A549 treated with Mapracorat at 1 μM for 4 hours (cell line): ENCODE measurements at places on chromosomes 7 and 10. TPM values are rescaled to one million over a fixed set of nuclear protein-coding genes. Genes with fewer than 3 reads are reported as not detected.

Gene ATRNL1
- 0.14 to 0.58 TPM (median 0.29 TPM) in 5 replicates for total RNA-seq

Gene ADRA2A
- total RNA-seq, result 0.07 to 0.14 TPM (median 0.08 TPM) in 4 of 5 replicates, not detected in the other

Gene EEPD1
- 56.9 to 62.1 TPM (median 59.8 TPM) in 5 replicates for total RNA-seq

Gene C7orf33
- not detected in 5 replicates for total RNA-seq

Gene CAMK1D
- 6.7 to 9.4 TPM (median 8.8 TPM) in 5 replicates for total RNA-seq

Gene TFR2
- 1.7 to 3.0 TPM (median 2.7 TPM) in 5 replicates for total RNA-seq

Gene DGKI
- 0.22 to 0.63 TPM (median 0.39 TPM) in 5 replicates for total RNA-seq

Gene ETV1
- total RNA-seq, result 1.9 to 3.0 TPM (median 2.7 TPM) in 5 replicates

Gene OIT3
- total RNA-seq, result 0.11 TPM in 1 of 5 replicates, not detected in the others

Gene NUTM2B
- total RNA-seq, result 0.29 to 0.53 TPM (median 0.34 TPM) in 5 replicates

Gene ATOH7
- 0.12 to 0.27 TPM (median 0.17 TPM) in 4 of 5 replicates, not detected in the other for total RNA-seq

Gene VENTX
- total RNA-seq, result not detected in 5 replicates

Gene VPS37D
- 3.3 to 6.4 TPM (median 5.5 TPM) in 5 replicates for total RNA-seq

Gene TMEM176B
- 0.15 to 0.23 TPM (median 0.19 TPM) in 3 of 5 replicates, not detected in the others for total RNA-seq

Gene CH25H
- total RNA-seq, result 0.12 to 0.36 TPM (median 0.32 TPM) in 5 replicates

Gene BHLHA15
- 0.21 to 0.71 TPM (median 0.43 TPM) in 5 replicates for total RNA-seq

Gene KIAA1549
- total RNA-seq, result 4.7 to 6.7 TPM (median 5.8 TPM) in 5 replicates

Gene SPOCK2
- 0.29 to 0.69 TPM (median 0.45 TPM) in 5 replicates for total RNA-seq

Gene KAZALD1
- total RNA-seq, result 2.0 to 3.0 TPM (median 2.8 TPM) in 5 replicates

Gene CALHM3
- 0.17 to 0.53 TPM (median 0.30 TPM) in 5 replicates for total RNA-seq

Gene ADGRA1
- 0.05 to 0.40 TPM (median 0.14 TPM) in 5 replicates for total RNA-seq

Gene NODAL
- total RNA-seq, result not detected in 5 replicates

Gene CNNM2
- total RNA-seq, result 3.3 to 5.6 TPM (median 4.5 TPM) in 5 replicates

Gene PTPRN2
- 0.72 to 1.5 TPM (median 1.0 TPM) in 5 replicates for total RNA-seq

Gene TCF7L2
- 16.8 to 20.9 TPM (median 17.5 TPM) in 5 replicates for total RNA-seq

Gene ZNF503
- total RNA-seq, result 6.6 to 10.4 TPM (median 9.6 TPM) in 5 replicates

Gene ESYT2
- 69.4 to 102 TPM (median 93.5 TPM) in 5 replicates for total RNA-seq

Gene SNX13
- total RNA-seq, result 12.4 to 19.4 TPM (median 16.7 TPM) in 5 replicates

Gene CYP3A4
- total RNA-seq, result 0.09 to 0.10 TPM in 2 of 5 replicates, not detected in the others

Gene TCAF2
- total RNA-seq, result 0.80 to 1.3 TPM (median 1.0 TPM) in 5 replicates

Gene ZNF853
- total RNA-seq, result 2.0 to 3.2 TPM (median 2.5 TPM) in 5 replicates

Gene ASAH2B
- 3.2 to 5.3 TPM (median 3.7 TPM) in 5 replicates for total RNA-seq

Gene XPNPEP1
- 31.0 to 40.2 TPM (median 36.5 TPM) in 5 replicates for total RNA-seq

Gene KLF14
- 0.08 TPM in 1 of 5 replicates, not detected in the others for total RNA-seq

Gene JAKMIP3
- total RNA-seq, result 0.95 to 1.2 TPM (median 1.1 TPM) in 5 replicates

Gene FGFBP3
- total RNA-seq, result 2.2 to 3.1 TPM (median 2.4 TPM) in 5 replicates

Gene ANKRD61
- total RNA-seq, result 0.28 to 1.2 TPM (median 0.51 TPM) in 5 replicates

Gene CLEC2L
- total RNA-seq, result not detected in 5 replicates

Gene ADK
- 32.7 to 35.2 TPM (median 33.7 TPM) in 5 replicates for total RNA-seq

Gene RNF133
- not detected in 5 replicates for total RNA-seq

Gene VAX1
- 0.97 to 1.7 TPM (median 1.5 TPM) in 5 replicates for total RNA-seq

Gene INA
- 18.3 to 27.6 TPM (median 21.0 TPM) in 5 replicates for total RNA-seq

Gene NKX1-2
- 0.04 to 0.06 TPM in 2 of 5 replicates, not detected in the others for total RNA-seq

Gene HYAL4
- total RNA-seq, result 0.08 TPM in 1 of 5 replicates, not detected in the others
